ENCODE measurements at places on chromosomes 13 and 19.

DNA sequence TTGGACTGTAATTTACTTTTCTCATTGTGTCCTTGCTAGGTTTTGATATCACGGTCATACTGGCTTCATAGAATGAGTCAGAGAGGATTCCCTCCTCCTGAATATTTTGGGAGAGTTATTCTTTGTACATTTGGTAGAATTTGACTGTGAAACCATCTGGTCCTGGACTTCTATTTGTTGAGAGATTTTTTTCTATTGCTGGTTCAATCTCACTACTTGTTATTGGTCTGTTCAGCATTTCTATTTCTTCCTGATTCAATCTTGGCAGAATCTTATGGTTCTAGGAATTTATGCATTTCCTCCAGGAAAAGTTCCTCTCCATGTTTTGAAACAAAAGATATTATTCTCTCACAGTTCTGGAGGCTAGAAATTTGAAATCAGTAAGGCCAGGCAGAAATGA, 4.9 kb upstream of the CD33 start:
- DNase-seq: no peak

- DNase-seq: no peak
These were observed 24.2 kb upstream of the GRWD1 start for GRCh38 chr19:48421548-48421947.

GRCh38 chr13:68748038-68748437, 1359.6 kb upstream of the ATXN8OS start:
- no peak for DNase-seq

DNA sequence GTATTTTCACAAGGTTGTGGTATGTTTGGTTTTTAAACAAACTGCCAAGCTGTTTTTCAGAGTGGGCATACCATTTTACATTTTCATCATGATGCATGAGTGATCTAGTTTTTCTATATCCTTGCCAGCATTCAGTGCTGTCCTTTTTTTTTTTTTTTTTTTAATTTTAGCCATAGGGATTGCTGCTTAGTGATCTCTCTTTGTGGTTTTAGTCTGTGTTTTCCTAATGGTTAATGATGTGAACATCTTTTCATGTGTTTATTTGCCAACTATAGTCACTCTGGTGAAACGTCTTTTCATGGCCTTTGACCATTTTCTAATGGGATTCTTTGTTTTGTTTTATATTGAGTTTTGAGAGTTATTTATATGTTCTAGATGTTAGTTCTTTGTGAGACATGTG, 59.7 kb downstream of the SHISA2 start:
- DNase-seq: no peak

DNA sequence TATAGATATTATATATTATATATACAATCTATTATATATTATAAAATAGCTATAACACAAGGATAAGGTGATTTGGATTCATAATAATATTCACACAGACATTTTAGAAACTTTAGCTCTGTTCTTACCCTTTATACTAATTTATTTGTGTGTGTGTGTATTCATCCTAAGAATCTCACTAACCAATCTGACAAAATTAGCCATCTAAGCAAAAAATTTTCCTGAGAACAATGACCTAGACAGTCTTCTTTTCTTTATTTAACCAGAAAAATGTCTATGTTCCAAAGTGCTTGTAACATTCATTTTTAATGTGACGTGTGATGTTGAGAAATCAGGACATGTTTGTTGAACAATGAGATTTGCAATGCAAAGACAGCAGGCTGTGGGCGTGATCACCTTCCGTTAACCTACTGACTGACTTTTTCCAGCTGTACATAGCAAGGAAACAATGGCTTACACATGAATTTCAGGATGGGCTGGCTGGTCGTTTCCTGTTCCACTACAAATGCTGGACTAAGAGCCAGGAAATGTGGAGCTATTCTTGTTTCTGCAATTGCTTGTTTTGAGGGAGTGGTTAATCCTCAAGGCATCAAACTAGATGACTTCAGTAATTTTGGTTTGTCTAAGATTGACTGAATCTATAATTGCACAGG, 634.6 kb upstream of the ARGLU1 start:
- no peak for DNase-seq

DNA sequence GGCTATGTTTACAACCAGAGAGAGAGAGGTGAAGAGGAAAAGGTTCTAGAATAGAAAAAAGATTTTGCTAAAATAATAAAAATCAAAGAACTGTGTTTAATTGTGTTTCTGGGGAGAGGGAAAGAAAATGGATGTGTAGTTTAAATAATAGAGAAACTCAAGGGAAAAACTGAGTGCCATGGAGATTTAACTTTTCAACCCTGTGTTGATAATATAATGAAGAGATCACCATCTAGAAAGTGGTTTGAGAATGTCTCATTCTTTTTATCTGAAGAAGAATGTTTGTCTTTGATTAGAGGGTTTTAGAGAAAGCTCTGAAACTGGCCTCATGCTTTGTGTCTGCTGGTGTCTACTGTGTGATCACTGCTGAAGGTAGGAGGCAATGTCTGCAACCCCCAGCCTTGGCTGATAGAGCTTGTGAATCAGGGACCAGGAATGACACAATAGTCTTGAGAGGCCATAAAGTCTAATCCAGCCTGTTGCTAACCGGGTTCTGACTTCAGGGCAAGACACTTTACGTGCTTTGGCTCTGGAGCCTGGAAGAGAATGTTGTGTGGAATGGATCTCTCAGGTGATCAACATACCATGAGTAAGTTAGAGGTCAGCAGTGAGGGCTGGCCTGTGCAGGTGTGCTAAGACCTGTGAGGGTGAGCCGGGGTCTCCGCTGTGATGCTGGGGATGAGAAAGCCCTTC, 5.4 kb downstream of the COL4A2 start:
- DNase-seq: no peak

- DNase-seq: no peak
These were observed 7.4 kb upstream of the RXFP2 start for GRCh38 chr13:31731921-31732320.

- no peak for DNase-seq
These were observed 136.2 kb upstream of the MCF2L start for GRCh38 chr13:112832811-112833210.

DNA sequence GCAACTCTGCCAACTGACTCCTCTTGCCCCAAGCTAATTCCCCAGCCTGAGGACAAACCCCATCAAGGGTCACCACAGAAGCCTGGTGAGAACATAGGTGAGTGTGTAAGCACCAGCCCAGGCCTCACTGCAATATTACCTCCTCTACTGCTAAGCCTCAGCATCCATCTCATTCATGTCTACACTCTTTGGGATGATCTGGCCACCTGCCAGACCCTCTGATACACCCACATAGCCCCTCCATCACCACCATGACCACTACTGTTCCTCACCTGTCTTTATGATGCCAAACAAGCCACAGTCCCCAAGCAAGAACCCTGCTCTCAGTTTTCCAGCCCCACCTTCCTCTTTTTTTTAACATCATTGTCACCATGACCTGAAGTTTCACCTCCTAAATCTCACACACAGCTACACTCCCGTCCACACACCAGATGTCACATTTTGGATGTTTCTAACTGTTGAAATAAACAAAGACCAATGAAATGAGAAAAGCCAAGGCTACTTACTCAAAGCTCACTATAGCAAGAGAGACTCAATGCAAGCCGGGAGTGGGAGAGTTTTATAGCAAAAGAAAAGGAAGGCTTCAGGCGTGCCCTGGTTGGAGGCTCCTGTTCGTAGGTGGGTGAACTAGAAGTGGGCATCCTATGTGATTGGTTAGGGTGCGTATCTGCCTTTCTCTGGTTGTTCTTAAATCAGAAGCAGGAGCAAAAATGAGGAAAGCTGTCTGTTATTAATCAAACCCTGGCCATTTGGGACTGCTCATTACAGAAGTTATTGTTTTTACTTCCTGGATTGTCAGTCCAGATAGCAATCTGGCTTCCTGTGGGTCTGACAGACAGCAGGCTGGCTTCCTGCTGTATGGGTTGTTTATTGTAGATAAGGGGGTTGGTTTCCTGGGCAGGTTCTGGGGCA, 2.0 kb downstream of the ZNF792 start:
- peak; percentile 66 for DNase-seq

- DNase-seq: peak; percentile 21
These were observed 14.7 kb downstream of the CILP2 start for GRCh38 chr19:19552798-19553197.

- no peak for DNase-seq
These were observed 174.6 kb downstream of the NDFIP2 start for GRCh38 chr13:79655509-79655908.

DNA sequence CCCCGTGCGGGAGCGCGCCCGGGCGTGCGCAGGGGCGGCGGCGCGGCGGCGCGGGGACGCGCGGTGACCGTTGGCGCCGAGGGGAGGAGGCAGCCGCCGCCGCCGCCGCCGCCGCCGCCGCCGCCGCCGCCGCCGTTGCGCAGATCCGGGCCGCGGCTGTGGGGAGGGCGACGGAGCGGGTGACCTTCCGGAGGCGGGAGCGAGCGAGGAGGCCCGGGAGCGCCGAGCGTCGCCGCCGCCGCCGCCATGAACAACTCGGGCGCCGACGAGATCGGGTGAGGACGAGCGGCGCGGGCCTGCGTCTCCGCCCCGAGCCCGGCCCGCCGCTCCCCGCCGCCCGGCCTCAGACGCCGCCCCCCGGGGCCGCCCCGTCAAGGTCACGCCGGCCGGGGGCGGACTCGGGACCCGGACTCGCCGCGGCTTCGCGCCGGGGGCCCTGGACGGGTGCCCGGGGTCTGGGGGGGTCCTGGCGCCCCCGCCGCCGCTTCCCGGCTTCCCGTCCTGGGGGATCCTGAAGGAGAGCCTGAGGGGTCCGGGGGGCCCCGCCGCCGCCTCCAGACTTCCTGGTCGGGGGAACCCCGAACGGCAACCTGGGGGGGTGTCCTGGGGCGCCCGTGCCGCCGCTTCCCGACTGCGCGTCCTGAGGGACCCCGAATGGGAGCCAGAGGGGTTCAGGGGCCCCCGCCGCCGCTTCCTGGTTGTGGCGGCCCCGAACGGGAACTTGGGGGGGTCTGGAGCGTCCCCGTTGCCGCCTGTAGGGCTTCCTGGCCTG, at the start of gene DAZAP1:
TSS of gene DAZAP1 (plus strand) at position 59 of the 772 bp plus-strand sequence. CDS start at position 247, 188 bp downstream.
- DNase-seq: peak; percentile 45

DNA sequence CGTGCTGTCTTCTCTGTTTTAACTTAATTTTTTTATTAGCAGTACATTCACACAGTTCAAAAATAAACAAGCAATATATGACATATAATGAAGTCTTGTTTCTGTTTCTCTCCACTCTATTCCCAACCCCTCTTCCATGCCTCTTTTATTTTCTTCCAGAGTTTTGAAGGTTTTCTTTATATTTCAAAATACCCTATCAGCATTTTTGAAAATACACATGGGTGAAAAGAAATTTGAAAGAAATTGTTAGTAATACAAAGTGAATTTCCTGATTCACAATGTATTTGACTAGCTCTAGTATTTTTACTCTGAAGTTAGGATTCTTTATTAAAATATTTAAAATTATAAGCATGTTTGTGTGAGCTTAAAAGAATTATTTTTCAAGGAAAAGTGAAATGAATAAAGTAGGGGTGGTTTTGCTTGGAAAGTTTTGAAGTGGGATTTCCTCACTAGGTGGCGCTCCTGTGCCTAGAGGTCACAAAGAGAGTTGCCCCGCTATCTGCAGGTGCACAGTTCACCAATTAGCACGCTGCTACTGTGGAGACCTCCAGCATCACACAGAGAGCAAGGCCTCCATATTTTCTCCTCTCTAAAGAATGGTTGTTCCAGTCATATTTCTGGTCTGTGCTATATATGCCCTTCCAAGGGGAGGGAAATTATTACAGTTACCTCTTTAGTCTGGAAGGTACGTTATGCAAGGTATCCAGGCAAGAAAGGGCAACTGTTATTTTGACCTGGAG, 37.6 kb downstream of the SOX21 start:
- DNase-seq: peak; percentile 41

DNA sequence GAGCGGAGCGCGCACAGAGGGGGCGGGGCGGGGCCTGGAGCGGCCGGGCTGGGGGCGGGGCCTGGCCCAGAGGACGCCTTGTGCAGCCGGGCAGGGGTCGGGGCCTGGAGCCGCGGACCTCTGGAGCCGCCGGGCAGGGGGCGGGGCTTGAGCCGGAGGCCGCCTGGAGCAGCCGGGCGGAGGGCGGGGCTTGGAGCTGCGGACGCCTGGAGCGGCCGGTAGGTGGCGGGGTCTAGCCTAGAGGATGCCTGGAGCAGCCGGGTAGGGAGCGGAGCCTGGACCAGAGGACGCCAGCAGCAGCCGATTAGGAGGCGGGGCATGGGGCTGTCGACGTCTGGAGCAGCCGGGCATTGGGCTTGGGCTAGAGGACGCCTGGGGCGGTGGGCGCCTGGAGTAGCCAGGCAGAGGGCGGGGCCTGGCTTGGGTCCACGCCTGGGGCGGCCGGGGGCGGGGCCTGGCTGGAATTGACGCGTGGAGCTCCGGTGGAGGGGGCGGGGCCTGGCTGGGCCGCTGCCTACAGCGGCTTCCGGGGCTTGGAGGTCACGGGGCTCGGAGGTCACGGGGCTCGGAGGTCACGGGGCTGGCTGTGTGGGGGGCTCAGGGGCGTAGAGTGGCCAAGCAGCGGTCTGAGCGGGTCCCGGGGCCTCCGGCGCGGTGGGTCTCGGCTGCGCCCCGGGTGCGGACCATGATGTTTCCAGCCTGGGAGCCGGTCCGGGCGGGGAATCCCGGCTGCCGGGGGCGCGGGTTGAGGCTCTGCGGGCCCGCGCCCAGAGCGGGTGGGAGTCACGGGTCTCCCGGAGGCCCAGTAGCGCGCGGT, at the start of gene ANKRD10:
TSS of gene ANKRD10 (minus strand) at position 13 of the 817 bp plus-strand sequence. CDS start 135 bp downstream, outside the sequence.
- DNase-seq: peak; percentile 94

GRCh38 chr13:19818223-19818842, 35.6 kb upstream of the PSPC1 start:
- DNase-seq: peak; percentile 11

GRCh38 chr19:6767081-6767356, 216 bp downstream of the SH2D3A start:
- peak; percentile 78 for DNase-seq

Data from CD4-positive, alpha-beta T cell treated with Interleukin-17A for 1 hour (primary cell).